ENCODE measurements at places on chromosomes 2 and 18.

GRCh38 chr2:188269004-188269403 is 22.7 kb upstream of the GULP1 start:
- no peak for DNase-seq

GRCh38 chr2:39408351-39409136 is 28.5 kb downstream of the MAP4K3 start:
- no peak for DNase-seq

DNA sequence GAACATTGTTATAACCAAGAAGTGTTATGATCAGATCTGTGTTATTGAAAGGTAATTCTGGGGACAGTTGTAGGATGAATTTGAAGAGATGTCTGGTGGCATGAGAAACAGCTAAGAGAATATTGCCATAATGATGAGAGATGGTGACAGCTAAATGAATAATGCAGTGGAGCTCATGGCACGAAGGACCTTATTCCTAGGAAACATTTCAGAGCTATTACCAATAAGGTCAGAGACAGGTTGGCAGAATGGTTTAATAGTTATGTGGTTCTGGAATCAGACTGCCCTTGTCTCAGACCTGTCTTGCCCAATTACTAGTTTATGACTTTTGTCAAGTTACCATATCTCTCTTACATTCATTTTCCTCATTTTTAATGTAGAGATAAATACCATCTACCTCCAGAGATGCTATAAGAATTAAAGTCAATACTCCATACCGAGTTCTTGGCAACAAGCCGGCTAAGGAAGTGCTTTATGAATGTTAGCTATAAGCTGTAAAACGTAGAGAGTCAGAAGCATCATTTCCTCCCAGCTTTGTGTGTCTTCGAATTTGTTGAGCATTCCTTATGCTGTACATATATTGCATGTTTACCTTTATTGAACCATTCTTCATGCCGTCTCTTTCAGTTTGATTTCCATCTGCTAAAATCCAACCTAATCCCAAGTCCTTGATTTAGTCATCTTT is 73.6 kb upstream of the COL5A2 start:
- DNase-seq = no peak

DNA sequence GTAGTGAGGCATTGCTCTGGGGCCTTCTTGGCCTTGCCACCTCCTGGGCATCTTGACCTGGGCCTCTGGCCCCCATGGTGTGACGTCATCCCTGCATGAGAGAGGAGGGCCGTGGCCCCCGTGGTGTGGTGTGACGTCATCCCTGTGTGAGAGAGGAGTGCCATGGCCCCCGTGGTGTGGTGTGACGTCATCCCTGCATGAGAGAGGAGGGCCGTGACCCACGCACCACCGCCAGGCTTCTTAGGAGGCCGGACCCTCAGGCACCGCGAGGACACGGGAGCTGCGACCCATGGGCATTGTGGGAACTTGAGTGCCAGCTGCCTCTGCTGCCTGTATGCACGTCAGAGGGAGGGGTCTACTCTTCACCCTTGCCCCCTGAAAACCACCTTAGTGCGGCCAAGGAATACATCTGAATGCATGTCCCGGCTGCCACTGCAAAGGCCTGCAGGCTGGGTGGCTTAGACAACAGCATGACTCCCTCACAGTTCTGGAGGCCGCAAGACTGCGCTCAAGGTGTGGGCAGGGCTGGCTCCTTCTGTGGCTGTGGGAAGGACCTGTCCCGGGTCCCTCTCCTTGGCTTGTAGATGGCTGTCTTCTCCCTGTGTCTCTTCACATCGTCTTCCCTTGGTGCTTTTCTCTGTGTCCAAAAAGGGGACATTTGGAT is 20.8 kb upstream of the OTOS start:
- no peak for DNase-seq

- no peak for DNase-seq
These were observed 67.5 kb downstream of the TANC1 start for GRCh38 chr2:159035790-159036411.

DNA sequence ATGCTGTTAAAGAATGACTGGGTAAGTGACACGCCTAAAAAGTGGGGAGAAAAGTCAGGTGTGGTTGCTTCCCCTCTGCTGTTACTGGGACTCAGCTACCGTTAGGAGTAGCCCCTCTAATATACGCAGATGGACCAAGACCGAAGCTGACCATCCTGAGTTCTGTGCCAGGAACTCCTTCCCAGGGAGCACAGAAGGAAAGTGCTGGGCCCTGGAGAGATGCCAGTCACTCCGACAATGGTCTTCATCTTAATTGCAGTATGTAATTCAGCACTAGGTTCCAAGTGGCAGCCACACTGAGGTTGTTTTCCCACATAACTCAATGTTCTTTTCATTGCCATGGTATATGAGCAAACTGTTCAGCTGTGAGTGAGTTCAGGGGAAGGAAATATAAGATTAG is 19.6 kb upstream of the TMEM200C start:
- DNase-seq = no peak

- no peak for DNase-seq
These were observed at the start of gene SNORC for GRCh38 chr2:232870018-232870765. TSS of gene SNORC (plus strand) at chr2:232870264. CDS start at chr2:232870342, 78 bp downstream.

DNA sequence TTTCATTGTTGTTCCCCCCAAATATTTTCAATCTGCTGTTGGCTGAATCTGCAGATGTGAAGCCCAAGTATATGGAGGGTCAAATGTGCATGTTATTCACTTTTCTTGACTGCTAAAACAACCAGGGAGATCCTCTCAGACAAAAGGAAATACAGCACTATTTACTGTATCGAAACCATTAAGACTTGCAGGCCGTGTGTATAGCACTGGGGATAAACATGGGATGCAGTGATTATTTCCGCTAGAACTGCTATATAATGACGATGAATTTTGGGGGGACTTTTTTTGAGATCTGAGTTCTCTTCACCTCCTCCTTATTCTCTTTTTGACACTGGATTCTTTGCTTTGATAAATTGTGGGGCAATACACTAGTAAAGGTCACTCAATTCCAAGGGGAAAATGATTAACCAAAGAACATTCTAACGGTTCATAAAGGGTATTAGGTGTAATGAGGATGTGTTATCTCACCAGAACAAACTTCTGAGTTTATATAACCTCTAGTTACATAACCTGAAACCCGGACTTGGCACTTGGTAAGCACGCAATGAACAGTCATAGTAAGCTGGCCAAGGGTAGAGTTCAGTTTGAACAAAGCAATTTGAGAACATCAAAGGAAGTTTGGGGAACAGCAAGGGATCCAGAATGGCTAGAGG is 3.5 kb upstream of the UGT1A1 start:
- DNase-seq = no peak

DNA sequence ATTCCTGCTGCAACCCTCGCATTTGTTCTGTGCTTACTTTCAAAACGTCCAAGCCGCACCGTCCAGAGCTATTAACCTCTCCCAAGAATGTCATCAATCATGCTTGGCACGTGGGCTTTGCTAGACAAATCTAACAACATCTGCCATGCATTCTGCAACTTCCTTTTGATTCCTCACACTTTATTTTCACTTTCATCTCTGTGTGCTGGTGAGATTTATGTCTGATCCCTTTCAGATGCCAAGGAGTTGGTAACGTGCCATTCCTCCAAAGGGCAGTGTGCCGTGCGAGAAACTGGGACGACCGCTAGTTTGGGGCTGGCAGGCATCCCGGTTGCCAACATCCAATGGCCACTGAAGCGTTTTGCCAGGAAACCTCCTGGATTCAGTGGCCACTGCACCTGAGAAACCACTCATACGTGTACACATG is 230.0 kb upstream of the PARD3B start:
- no peak for DNase-seq

DNA sequence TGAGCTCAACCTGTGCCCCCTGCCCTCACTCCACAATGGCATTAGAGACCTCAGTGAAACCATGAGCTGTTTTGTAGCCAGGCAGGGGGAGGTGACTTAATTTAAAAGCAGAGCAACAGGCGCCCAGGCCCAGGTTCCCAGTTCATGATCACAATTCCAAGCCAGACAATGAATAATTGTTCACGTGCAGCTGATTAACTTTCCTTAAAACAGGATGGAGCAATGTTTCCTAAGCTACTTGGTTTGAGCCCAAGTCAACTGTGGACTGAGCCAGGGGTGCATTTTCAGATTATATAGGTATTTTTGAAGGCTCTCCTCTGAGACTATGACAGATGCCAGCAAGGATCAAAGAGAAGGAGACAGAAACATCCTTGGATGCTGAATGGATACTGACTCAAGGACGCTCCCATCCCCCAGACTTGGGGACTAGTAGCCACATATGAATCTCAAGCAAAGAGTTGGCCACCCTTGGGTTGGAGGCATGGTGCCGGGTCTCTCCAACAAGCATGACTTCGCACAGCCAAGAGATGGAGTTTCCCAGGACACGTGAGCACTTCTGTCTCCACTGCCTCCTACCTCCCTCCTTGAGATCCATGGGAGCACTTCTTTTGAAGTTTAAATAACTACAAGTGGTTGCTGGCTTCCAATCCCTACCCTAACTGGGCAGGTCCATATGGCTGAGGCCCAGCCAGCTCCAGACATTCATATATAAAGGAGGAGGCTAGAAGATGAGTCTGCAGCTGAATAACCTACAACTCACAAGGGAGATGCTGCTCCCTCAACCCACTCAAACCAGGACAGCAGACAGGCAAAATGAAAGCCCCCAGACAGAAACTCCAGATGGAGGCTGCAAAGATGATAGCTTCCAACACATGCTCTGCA is 12.7 kb downstream of the SMAD7 start:
- no peak for DNase-seq

GRCh38 chr2:66957677-66958076 is 439.5 kb upstream of the ETAA1 start:
- no peak for DNase-seq

DNA sequence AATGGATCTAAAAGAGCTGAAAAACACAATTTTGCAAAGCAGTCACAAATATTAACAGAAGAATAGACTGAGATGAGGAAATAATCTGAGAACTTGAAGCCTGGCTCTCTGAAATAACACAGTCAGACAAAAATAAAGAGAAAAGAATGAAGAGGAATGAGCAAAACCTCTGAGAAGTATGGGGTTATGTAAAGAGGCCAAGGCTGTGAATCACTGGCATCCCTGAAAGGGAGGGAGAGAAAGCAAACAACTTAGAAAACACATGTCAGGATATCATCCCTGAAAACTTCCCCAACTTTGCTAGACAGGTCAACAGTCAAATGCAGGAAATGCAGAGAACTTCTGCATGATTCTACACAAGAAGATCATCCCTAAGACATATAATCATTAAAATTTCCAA is 73.5 kb upstream of the LHCGR start:
- DNase-seq = no peak

- DNase-seq = no peak
These were observed 1.6 kb upstream of the RMDN2 start for GRCh38 chr2:37923308-37924055.

- no peak for DNase-seq
These were observed 146.0 kb upstream of the PGAP1 start for GRCh38 chr2:197072533-197072932.

DNA sequence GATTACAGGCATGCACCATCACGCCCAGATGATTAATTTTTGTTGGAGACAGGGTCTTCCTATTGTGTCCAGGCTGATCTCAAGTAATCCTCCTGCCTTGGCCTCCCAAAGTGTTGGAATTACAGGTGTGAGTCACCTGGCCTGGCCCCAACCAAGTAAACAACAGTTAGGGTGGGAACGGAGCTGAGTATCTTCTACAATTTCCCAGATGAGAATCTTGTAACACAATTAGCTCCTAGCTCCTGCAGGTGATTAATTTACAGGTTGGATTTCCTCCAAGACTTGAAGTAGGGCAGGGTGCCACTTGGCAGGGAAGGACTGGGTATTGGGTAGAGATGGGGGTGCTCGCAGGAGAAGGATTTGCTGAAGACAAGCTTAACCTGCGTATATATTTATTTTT is 17.8 kb downstream of the NLRC4 start:
- no peak for DNase-seq

DNA sequence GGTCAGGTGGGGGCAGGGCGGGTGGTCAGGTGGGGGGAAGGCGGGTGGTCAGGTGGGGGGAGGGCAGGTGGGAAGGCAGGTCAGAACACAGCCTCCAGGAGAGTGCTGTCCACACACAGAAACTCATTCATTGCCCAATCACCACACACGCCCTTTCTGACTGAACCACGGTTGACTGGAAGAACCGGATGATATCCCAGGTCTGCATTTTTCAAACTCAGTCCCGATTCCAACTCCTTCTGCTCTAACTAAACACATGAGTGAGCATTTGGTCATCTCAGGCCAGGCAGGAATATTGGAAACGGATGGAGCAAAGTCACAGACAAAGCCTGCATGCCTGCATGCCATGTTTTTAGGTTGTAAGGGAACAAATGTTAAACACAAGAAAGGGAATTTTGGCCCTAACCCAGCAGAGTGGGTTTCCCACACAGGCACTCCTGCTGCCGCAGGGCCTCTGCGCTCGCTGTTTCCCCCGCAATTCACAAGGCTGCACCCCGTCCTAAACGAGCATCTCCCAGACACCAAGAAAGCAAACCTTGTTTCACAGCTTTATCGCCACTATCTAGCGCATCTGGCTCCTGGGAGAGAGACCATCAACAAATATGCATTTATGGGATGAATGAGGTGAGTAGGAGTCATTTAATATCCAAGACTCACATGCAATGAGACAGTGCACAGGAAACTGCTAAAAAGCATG is 100.1 kb downstream of the ZNF516 start:
- no peak for DNase-seq

GRCh38 chr2:101152272-101153076 is 1.3 kb upstream of the TBC1D8 start:
- DNase-seq = no peak

DNA sequence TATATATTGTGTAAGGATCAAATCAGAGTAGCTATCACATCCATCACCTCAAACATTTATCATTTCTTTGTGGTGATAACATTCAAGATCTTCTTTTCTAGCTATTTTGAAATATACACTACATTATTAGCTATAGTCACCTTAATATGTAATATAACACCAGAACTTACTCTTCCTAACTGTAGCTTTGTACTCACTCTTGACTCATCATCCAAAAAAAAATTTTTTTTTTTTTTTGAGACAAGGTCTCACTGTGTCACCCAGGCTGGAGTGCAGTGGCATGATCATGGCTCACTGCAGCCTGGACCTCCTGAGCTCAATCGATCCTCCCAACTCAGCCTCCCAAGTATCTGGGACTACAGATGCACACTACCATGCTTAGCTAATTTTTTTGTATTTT is 153.3 kb downstream of the EML6 start:
- DNase-seq = no peak

DNA sequence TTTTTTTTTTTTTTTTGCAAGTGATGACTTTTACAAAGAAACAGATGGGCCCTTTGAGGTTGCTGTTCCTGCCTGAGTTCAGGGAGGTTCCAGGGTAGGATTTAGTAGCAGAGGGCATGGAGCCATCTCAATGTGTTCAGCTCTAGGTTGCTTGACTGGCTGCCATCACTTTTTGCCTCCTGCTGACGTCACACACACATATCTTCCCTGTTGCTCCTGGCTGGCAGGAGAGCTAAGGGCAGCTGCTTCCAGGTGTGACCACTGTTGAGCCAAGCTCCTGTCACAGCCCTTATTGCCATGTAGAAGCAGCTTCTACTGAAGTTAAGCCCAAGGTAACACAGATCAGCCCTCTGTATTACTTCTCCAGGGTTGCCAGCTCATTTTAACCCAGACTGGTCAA is 394.2 kb upstream of the SPRED2 start:
- DNase-seq = no peak
